ENCODE measurements at places on chromosomes 11 and 22.

- no peak for DNase-seq
Observed at GRCh38 chr11:105858841-105859240, 163.2 kb downstream of the MSANTD4 start.

GRCh38 chr11:130813638-130814037, 102.6 kb downstream of the SNX19 start:
- no peak for DNase-seq

DNA sequence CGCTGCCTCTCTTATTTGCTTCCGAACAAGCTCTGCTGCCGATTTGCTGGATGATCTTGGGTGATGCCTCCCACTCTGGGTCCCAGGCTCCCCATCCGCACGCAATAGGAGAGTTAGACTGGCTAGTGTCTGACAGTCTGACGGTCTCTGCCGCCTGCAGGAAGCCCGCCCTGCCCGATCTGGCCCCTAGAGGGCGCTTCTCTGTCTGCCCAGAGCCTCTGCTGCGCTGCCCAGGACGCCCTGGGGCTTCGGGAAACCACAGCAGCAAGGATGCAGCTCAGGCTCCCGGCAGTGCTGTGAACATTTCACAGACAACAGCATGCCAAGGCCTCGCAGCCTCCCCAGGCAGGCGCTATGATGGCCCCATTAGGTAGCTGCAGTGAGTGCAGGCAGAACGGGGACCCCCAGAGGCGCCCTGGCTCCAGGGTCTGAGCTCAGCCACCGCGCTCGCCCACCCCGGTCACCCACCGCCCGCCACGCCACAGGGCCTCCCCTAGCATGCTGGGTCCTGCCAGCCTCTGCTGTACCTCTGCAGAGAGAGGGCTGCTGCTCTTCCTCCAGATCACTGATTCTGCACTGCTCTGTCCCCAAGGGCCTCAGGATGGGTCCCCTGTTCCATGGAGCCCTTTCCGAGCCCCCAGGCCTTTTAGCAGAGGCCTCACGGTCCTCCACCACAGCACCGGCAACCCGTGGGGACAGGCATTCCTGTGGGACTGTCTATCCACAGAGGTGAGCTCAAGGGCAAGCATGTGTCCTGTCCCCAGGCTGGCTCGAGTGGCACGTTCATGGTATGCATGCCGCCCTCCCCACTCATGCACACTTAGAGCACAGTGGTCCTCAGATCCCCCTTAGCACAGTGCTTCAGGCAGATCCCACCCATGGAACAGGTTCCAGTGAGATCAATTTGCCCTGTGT, 4.3 kb upstream of the BAIAP2L2 start:
- peak; percentile 70 for DNase-seq

DNA sequence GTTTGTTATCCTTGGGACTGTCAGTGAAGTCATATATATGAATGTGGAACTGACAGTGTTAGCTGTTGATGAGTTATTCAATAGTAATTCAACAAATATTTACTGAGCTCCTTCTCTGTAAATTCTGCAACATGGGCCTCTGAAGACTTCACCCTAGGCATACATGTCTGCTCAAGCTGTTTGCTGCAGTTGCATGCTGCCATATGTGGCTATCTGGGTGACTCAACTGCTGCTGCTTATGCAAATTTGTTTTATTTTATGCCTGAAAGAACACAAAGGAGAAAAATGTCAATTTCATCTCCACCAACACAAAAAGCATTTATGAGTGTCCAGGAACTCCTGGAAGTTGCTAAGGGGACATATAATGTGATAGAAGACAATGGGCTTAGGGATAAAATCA, 417.6 kb downstream of the AASDHPPT start:
- DNase-seq: no peak

DNA sequence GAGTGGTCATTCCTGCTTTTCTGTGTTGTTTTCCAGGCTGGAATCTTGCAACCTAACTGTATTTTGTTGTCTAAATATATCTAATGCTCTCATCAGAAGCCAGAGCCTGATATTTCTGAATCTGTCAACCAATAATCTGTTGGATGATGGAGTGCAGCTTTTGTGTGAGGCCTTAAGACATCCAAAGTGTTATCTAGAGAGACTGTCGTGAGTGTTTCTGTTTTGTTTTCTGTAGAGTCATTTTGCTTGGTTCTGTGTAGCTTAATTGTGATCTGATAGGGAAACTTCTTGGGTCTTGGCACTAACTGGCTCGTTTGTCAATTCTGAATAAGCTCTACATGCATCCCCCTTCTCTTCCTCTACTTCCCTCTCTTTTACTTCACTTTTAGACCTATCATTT, 31.2 kb upstream of the RBMXL2 start:
- DNase-seq: no peak

- no peak for DNase-seq
Observed at GRCh38 chr22:48534395-48534958, 1293.2 kb downstream of the BRD1 start.

DNA sequence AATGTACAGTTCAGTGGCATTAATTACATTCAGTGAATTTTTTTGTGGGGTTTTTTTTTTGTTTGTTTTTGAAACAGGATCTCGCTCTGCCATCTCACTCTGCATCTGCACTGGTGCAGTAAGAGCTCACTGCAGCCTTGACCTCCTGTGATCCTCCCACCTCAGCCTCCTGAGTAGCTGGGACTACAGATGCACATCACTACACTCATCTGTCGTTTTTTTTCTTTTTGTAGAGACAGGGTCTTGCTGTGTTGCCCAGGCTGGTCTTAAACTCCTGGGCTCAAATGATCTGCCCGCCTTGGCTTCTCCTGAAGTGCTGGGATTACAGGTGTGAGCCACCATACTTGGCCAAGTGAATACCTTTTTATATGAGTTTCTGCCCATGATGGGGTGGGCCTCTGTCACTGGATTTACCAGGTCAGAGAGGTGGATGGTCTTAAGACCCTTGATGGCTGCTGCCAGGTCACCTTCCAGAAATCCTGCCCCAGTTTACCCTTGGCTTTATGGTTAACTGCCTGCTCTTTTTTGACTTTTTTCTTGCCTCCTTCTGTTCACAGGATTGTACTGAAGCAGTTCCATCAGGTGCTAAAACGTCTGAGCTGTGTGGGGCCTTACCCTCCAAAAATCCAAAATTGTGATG, 22.6 kb downstream of the BCR start:
- DNase-seq: no peak

DNA sequence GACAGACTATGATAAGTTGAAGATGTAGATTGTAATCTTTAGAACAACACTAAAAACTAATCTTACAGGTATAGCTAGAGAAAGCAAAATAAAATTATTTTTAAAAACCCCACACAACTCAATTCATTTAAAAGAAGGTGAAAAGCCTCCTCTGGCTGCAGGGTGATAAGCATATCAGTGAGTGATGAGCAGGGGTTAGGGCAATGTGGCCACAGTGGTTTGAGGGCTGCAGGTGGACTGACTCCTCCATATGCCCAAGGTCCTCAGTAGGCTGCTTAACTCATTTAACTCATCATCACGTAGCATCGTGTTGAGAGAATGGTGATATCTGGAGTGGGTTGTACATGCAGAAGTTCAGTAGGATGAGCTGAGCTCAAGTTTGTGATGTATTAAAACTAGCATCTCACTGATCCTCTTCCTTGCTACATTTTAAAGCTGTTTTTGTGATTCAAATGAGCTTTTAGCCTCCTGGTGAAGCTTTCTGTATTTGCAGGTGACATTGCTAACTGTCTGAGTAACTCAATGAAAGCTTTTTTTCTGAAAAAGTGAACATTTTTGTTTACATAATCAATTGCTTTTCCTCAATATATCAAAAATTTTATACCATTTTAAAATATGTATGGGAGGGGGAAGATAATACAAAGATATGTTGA, 37.0 kb upstream of the SC5D start:
- DNase-seq: no peak

DNA sequence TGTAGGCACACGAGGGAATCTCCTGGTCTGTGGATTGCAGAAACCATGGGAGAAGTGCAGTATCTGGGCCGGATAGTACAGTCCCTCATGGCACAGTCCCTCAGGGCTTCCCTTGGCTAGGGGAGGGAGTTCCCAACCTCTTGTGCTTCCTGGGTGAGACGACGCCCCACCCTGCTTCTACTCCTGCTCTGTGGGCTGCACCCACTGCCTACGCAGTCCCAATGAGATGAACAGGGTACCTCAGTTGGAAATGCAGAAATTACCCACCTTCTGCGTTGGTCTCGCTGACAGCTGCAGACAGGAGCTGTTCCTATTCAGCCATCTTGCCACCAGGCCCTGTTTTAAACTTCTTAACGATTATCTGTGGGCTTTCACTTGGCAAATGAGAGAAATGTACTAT, 157.2 kb upstream of the CARD18 start:
- no peak for DNase-seq

DNA sequence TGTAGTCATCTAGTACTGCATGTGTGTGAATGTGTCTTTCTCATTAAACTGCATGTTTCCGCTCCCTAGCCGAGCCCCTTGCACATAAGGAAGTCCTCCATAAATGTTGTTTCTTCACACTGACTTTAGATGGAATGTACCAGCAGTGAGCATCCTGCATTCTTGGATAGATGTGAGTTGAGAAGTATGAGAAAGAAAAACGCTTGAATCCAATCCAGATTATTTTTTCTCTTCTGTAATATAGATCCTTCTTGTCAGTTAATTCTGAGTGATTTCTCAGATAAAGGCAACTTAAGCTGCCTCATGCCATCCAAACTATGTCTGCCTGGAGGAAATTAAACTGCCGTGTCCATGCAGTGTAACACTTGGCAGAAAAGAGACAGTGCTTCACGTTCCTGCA, 268.1 kb upstream of the ISX start:
- DNase-seq: no peak

DNA sequence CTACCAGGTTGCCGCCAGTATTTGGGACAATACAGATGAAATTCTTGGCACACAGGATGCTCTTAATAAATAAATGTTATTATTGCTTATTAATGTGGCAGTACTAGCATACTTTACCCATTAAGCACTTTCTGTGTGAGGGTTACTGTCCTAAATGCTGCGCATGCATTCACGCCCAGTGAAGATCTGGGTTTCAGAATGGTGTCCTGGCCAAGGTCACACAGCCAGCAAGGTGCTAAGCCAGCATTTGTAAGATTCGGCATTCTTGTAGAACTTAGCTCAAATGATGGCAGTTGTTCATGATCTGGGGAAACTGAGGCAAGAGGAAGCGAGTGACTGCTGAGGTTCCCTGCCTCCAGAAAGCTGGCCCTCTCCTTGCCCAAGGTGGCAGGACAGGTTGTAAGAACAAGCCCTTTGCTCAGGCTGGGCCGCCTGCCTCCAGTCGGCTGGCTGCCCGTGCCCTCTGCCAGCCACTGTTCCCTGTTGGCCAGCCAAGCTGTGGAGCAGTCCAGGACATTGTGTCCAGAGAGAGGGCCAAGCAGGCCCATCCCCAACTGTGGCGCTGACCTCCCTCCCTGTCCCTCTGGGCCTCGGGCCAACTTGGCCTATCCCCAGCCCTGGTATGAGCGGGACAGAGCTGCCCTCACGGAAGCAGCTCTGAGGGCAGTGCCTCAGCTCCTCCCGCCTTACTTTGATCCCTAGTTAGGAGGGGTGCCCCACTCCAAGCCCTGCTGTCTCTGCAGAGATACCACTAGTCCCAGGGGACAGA, 28.8 kb downstream of the TOB2 start:
- DNase-seq: no peak

- DNase-seq: no peak
Observed at GRCh38 chr11:43930868-43931716, 11.3 kb upstream of the C11orf96 start.

DNA sequence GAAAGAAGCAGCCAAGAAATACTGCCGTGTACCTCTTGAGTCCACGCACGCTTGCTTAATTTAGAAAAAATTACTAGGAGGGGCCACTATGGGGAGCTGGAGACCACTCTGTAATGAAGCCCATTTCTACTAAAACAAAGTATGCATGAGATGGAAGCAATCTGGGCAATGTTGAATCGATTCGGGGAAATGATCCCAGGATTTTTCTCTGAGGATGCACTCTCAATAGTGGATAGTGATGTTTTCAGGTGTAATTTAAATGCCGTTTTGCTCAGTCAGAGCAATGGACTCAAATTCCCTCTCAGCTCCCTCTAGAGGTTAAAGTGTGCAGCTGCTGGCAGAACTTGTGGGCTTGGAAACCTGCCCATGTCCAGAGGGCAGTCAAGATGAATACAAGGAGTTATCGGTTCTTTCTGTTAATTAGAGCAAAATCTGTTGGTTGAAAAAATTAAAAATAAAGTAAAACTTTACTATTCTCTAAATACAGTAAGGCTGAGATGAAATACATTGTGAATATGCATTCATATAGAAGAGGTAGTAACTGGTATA, 64.1 kb downstream of the ME3 start:
- DNase-seq: peak; percentile 20

DNA sequence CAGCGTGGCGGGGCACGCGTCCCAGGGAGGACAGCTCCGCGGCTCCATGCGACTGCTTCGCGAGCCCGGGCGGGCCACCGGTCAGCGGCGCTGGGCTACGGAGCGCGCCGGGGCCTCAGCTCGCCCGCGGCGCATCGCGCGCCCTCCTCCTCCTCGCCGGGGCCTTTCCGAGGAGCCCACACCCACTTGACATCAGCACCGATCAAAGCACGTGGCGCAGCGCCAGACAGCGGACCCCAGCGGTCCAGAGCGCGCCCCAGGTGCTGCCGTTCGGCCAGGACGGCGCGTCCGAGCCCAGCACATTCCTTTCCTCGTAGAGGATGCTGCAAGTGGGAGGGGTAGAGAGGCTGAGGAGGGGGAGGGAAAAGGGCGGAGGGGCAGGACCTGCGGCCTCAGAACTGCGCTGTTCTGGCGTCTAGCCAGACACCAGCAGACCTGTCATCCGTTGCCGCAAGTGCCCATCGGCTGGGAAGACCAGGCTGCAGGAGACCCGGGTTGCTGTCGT, 88.6 kb downstream of the PLEKHA7 start:
- peak; percentile 47 for DNase-seq

DNA sequence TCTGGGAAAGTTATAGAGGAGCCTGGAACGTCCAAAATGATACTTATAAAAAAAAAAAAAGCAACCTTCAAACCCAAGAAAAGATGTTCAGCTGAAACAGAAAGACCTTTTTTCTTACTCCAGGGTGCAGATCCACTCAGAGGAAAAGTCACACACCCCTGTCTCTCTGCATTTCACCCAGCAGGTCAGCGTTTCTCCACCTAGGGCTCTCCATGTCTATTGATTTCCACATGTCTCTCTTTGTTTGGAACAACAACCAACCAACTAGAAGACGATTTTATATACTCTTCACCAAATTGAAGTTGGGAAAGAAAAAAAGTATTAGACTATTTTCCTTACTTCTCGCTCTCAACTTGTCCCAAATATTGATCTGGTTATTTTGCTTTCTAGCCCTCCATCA, 42.2 kb upstream of the BLID start:
- no peak for DNase-seq

Data from T-helper 2 cell treated with Interferon-gamma antibody and Interleukin-4, amounts not matched to agents 5 μg/mL and 100 μg/mL, for 36 hours (primary cell).